ENCODE measurements at places on chromosomes 7 and 10.

DNA sequence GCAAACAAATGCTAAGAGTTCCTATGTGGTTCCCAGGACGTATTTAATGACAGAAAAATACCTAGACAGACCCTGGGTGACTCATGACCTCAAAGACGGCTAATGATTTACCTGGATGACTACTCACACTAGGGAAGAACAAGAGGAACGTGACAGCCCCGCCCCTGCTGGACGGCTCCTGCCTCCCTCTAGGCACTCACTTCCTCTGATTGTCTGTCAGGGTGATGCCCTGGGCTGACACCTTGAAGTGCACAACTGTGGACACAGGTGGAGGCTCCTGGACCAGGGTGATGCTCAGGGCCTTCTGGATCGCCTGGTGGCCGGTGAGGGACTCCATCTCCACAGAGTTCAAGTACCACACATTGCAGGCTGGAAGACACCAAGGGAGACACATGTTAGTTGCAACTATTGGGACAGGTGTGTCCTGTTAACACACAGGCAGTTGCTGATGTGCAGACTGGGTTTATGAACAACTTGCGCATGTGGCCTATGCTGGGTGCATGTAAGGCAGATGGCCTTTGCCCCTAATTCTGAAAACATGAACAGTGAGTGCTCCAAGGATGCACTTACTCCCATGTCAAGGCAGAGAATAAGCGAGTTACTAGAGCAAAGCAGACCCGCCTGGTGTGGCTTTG lies 298.3 kb downstream of the TNS3 start:
- DNase-seq: no peak

- no peak for DNase-seq
These were observed 45.0 kb downstream of the DENND2A start for GRCh38 chr7:140595468-140596092.

DNA sequence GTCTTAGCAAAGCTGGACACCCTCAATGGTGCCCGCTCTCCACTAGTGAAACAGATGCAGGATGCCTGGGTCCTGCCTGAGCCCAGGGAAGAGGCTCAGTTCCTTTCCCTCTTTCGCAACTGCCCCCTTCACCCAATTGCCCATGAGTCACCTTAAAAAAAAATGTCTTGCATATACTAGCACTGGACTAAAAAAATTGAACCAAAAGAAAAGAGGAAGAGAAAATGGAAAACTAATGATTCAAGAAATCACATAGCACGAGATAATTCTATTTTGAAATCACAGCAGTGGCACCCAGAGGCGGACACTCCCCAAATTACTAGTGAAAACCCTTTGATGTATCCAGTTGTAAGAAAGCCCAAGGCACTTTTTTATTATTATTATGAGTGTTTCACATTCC lies 972.5 kb downstream of the LRMDA start:
- no peak for DNase-seq

- no peak for DNase-seq
These were observed 100.1 kb upstream of the COL1A2 start for GRCh38 chr7:94294471-94295131.

- no peak for DNase-seq
These were observed 45.5 kb upstream of the NKX2-3 start for GRCh38 chr10:99487125-99487807.

DNA sequence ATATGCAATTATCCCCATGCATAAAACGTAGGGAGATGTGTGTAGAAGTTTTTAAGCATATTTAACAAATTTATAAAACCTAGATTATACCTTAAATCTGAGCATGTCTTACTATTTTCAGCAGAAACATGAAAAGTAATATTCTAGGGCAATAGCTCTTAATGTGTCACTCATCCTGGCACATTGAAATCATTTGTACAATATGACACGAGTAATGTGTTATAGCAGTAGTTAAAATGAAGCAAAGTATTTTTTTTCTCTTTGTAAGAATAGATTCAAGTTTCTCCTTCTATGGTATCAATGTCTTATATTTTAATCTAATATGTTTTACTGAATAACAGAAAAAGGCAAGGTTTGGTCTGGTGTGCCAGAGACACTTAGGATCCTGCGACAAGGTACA lies 274.9 kb upstream of the PLXDC2 start:
- no peak for DNase-seq

DNA sequence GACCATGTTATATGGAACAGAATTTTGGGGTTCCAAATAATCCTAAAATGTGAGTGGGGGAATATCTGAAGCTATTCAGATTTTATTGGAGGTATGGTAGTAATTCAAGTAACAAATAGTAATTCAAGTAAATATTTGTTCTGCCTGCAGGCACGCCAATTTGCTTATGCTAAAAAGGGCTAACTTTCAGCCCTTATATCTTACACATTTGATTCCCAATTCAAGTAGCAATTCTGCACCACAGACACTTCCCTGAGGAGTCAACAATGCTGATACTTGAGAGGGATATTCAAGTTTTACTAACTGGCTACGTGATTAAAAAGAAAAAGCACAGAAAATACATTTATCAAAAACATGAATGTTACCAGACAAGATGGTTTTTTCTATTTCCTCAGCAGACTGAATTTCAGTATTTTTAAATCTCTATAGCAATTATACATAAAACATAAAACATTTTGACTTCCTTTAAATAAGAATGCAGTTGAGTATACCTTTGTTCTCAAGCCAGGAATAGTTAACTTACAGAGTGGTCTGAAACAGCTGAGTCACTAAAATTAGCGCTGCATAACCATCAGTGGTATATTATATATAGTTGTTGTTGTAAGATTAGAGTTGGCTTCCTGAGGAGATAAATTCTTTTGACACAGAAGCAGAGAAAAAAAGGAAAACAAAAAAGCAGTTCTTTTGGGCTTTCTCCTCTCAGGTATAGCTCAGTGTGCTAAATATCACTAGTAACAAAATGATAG lies 33.9 kb downstream of the MTPN start:
- DNase-seq: no peak

DNA sequence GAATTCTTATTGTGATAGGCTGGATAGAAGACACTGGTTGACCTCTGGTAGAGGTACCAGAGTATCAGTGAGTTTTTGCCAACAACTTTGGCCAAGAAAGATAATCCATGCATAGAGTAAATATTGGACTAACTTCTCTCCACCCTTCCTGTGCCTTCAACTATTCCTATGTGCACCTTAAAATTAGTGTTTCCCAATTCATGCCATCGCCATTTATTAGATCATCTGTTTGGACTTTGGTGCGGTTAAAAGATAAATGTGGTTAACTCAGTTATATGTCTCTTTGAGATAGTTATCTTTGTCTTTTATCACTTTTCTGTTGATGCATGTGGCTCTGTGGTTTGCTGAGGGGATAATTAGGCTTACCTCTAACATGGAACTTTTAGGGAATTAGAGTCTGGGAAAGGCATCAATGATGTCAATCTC lies 4.6 kb downstream of the PAPSS2 start:
- DNase-seq: no peak

DNA sequence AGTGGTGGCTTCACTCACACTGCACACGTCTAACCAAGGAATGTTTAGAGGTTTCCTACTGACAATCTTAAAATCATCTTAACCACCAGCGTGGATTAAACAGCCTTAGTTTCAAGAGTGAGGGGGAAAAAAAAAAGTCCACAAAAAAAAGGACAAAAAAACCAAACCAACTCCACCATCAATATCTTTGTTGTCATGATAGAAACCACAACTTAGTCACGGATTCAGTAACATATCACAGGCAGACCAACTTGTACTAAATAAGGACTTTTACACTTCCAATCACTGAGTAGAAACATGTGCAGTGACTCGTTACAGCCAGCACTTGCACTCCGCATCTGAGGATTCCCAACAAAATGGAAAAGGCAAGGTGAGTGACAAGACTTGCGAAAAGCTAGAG lies 46.5 kb downstream of the FAM171A1 start:
- no peak for DNase-seq

Measured in cortex of kidney (tissue), 1 donor.